ENCODE measurements at places on chromosomes 2 and 18.
A peak's percentile ranks its signal among the peaks of the same experiment; 100 is the strongest.

DNA sequence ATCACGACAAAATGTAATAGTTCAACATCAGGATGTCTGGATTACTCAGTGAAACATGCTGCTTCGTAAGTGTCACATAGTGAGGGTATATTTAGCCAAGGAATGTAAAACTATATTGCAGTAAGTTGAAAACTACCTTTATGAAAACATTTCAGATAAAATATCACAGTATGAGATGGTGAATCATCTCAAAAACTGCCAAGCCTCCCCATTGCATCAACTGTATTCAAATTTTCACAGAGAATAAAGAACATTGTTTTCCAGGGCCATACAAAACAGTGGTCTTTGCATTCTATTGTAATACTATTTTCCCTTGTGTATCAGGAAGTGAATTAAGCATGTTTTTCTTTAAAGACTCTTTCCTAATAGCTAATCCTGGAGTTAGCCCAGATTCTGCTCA, 47.6 kb upstream of the MSTN start:
- DNase-seq = no peak

DNA sequence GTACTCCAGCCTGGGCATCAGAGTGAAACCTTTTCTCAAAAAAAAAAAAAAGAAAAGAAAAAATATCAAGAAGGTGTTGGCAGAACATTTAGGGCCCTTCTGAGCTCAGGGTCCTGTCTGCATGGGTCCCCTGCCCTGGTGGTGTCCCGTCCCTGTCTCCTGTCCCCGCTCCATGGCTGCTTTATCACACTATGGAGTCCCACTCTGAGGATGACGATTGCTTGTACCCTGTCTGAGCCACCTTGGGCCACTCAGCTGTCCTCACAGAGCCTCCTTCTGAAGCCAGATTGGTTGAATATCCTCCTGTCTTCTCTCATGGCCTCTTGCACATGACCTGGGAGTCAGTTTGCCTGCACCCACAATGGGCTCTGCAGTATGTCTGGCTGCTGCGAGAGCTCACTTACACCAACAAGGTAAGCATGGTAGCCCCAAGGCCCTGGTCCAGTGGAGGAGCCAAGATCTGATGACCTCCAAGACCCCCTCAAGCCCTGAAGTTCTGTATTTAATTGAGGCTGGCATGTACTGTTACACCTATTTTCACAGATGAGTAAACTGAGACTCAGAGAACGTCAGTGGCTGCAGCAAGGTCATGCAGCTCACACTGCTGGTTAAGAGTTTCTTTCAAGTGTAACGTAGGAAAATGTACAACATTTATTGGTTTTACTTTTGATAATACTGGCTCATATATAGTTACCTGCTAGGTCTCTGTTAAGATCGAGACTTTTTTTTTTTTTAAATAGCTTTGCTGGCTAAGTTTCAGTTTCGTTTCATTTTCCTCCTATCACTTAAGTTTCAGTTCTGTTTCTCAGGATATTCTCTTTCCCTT, 16.9 kb upstream of the ZCCHC2 start:
- no peak for DNase-seq

DNA sequence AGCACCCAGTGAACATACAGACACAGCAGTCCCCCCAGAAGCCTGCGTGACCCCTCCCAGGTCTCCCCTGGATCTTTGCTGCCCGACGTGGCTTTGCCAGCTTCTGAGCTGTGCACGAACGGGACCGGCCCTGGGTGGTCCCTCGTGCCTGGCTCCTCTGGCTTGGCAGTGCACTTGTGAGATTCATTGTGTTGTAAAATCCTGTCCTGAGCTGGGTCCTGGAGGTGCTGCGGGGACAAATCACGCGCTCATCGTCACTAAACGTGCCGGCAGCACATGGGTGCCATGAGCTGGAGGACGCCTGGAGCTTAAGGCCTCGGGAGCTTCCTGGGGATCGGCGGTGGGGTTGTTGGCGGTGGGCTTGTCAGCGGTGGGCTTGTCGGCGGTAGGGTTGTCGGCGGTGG, 104.9 kb downstream of the FAM210A start:
- no peak for DNase-seq

DNA sequence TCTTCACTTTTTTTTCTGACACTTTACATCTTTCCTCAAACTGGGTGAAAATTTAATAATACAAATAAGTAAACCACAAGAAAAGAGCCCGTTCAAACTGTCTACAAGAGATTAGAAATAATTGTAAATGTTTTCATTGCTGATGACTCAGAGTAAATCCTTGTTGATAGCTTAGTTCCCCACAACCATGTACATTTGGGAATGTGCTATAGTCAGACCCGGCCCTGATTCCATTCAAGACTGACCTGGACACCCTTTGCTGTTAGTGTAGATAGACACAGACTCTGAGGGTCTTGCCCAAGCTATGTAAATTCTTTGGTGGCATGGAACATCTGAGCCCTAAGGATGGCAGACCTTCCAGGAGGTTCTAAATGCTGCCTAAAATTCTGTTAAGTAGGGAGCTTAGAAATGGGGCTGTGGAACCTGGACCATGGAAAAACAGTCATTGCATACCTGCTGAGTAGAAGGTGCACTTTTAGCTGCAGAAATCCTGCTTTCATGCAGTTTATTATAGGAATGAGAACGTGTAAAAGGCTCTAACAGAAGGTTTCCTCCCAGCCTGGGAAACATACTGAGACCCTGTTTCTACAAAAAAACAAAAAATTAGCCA, 3.7 kb downstream of the MALT1 start:
- DNase-seq = no peak

GRCh38 chr2:161425728-161426454, 9.8 kb downstream of the TBR1 start:
- DNase-seq = no peak

DNA sequence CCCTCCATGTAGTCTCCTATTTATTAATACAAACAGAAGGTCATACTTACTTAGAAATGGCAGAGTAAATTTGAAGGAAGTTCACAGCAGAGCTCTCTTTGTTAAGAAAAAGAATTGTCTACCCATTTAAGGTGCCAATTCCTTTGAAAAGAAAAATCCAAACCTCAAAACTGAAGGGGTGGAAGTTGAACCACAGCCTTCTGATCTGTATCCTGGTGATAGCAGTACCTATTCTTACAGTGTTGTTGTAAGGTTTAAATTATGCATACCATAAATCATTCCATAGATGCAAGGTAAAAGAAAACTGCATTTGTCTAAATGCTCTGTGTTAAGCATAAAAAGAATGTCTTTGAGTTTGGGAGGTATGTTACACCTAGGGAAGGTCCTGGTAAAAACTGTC, 47.6 kb downstream of the COBLL1 start:
- DNase-seq = no peak

DNA sequence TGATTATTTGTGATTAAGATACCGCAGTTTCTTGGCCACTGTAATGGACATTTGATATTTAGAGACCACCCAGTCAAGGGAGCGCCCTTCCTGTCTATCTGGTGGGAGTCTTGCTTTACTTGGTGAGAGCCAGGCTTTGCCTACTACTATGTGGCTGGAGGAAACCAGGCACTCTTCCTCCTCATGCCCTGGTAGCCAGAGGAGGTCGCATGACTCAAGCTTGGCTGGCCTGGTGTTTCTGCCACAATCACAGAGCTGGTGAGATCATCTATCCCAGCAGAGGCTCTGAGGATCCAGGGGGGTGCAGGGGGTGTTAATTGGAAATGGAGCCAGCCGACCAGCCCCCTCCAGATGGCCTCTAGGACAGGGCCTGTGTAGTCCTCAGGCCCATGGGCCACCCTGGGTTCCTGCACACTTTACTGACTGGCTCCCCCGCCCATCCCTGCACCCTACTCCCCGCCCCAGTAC, 46.8 kb upstream of the BIN1 start:
- DNase-seq = no peak

GRCh38 chr2:234288974-234289455, 207.9 kb downstream of the ARL4C start:
- DNase-seq = peak; percentile 50

GRCh38 chr2:152648336-152648735, 68.9 kb downstream of the PRPF40A start:
- no peak for DNase-seq

GRCh38 chr2:35946478-35946877, 409.1 kb upstream of the CRIM1 start:
- DNase-seq = no peak

DNA sequence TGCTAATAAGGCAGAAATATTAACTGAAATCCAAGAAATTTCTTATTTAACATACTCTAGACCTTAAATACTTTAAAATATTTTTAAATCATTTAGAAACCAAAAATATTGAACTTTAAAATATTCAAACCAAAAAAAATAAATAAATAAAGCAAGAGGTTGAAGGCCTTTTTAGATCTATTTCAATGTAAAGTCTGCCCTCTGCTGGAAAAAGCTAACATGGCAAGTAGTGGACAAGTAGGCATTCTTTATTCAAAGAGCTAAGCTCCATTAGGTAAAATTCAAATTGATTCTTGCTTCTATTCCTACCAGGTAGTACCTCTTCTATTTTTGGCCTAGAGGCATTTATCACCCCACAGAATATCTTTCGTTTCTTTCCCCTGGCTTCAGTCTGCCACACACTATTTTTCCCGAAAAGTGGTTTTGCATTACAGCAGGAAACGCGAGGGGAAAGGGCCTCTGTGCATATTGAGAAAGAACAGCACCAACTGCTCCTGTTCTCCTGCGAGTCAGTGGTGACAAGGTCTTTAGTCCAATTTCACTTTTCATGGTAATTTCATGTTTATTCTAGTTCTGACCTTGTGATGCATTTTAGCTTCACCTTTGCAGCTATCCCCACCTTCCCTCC, 20.4 kb downstream of the IFIH1 start:
- no peak for DNase-seq

- no peak for DNase-seq
These were observed 130.6 kb downstream of the LTBP1 start for GRCh38 chr2:33077311-33077710.

- no peak for DNase-seq
These were observed 1242.6 kb downstream of the CNTNAP5 start for GRCh38 chr2:125267683-125268082.

GRCh38 chr18:12891561-12891960, 7.5 kb upstream of the PTPN2 start:
- DNase-seq = no peak

DNA sequence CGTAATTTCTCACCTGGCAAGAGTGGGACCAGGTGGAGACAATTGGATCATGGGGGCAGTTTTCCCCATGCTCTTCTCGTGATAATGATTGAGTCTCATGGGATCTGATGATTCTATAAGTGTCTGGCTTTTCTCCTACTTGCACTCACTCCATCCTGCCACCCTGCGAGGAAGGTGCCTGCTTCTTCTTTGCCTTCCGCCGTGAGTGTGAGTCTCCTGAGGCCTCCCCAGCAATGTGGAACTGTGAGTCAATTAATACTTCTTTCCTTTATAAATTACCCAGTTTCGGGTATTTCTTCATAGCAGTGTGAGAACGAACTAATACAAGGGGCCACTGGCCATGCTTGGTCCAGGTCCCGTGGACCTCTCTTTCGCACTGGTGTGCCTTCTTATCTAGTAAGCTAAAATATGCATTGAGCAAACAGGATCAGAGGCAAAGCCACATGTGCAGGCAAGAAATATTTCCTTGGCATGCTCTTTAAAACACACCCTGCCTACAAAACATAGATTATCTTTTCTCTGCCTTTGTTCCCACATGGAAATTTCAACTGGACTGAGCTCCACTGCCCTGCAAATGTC, 821.1 kb downstream of the TRIB2 start:
- no peak for DNase-seq

DNA sequence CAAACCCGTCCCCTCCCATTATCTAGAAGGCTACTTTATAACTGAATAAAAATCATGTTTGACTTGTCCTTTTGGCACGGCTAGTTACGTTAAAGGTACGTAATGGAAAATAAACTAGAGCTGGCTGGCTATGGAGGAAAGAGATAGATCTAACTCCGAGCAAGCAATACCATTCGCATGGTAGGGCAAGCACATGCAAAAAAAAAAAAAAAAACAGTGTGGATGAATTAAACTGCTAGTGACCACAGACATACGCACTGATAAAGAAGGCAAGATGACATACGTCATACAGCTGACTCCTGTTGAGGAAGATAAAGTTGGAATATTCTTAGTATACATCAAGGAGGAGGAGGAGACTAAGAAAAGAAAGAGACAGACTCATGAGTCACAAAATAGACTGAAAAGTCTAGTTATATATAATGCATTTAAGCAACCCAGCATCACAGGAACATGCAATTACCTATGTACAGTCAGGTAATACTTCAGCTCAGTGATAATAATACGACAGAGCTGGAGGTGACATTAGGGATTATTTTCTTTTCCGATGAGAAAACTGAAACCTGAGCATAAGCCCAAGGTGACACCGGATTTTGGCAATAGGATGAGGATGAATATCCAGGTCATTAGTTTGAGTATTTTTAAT, 37.9 kb upstream of the NARS1 start:
- no peak for DNase-seq

DNA sequence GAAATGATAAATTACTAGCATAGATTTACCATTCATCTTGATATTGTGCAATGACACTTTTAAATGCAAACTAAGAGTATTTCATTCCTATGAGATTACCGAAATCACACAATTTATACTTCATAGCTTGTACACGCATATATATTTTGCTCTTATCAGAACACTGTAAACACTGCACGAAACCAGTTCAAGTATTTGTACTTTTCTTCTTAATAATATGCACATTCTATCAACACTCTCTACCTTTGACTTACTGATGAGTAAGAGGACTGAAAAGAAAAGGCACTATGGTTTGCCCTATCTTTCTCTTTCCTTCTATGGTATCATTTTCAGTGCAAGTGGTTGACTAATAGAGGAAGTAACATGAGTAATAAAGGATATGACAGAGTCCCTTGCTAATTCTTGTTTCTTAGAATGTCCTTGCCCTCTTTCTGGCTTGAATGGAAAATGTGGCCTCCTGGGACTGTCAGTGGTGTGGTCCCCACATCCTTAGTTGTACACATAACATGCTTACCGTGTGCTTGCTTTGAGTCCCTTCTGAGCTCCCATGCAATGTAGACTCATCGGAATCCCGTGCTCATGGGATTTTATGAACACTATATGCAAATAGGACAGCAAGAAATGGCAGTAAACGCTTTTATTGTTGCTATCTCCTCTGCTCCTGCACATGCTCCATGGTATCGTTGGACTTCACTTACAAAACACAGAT, 363.5 kb upstream of the TNP1 start:
- DNase-seq = no peak

DNA sequence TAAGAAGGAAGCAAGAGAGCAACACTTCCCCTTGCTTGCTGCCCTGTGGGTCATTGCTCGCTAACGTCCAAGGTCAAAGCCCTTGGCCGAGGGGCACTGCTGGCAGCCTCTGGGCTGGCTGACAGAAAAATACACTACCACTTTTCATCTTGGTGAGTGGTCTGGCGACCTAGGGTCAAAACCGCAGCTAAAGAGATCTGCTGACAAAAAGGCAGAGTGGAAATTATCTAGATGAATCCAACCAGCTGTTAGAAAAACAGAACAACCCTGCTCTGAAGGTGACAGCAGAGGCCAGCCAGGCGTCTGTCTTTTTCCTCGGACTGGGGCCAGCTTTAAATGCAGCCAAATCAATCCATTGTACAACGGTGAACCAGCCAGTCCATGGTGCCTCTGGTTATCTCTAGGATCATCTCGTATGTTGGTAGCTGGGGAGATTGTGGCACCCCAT, 92.6 kb downstream of the CD8B2 start:
- DNase-seq = no peak

- DNase-seq = no peak
These were observed 442.5 kb downstream of the LRATD1 start for GRCh38 chr2:15074751-15075700.

All from stimulated activated CD8-positive, alpha-beta memory T cell treated with anti-CD3 and anti-CD28 coated beads, Interleukin-7, amount 100 ng/mL, for 24 hours (primary cell).